Panc1 (cell line): ENCODE measurements at places on chromosomes 7 and 10. TPM values are rescaled to one million over a fixed set of nuclear protein-coding genes. Genes with fewer than 3 reads are reported as not detected.

DNA sequence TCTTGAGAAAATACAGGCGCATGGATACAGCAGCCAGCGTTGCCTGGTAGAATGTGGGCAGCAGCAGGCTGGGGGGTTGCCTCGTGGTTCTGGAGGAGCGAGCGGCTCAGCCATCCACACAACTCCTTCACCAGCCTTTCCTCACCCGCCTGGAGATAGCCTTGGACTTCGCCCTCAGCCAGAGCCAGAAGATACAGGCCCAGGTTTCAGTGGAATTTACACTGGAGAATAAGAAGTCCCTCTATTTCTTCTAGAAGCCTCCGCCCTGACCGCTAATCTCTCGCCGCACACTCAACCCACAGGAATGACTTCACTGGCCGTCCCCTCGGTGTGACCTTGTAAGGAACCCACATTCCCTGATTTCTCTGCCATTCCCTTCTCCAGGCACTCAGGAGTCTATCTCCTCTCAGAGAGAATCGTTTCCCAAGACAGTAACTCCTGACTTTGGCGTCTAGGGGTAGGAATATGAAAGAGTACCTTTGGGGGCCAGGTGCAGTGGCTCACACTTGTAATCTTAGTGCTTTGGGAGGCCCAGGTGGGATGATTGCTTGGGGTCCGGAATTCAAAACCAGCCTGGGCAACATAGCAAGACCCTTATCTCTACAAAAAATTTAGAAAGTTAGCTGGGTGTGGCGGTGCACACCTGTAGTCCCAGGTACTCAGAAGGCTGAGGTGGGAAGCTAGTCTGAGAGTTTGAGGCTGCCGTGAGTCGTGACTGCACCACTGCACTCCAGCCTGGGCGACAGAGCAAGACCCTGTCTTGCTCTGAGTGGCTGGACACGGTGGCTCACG is 52.0 kb upstream of the ECHDC3 start:
- no peak for DNase-seq

RTKN2 gene
- 21.3 TPM for total RNA-seq

- no peak for DNase-seq
Measured at GRCh38 chr7:120966961-120967360, 16.4 kb downstream of the ING3 start.

- DNase-seq = no peak
Measured at GRCh38 chr7:137209151-137209817, 134.2 kb downstream of the PTN start.

- no peak for DNase-seq
Measured at GRCh38 chr10:118101501-118101900, 54.8 kb upstream of the RAB11FIP2 start.

GRCh38 chr10:132536241-132536876 is 1.2 kb upstream of the INPP5A start:
- no peak for DNase-seq

ANKRD30A gene
- not detected for total RNA-seq

MYPN gene
- total RNA-seq = 39.1 TPM

GJD4 gene
- not detected for total RNA-seq

- DNase-seq = no peak
Measured at GRCh38 chr10:21753497-21754270, 219.7 kb downstream of the MLLT10 start.

DNA sequence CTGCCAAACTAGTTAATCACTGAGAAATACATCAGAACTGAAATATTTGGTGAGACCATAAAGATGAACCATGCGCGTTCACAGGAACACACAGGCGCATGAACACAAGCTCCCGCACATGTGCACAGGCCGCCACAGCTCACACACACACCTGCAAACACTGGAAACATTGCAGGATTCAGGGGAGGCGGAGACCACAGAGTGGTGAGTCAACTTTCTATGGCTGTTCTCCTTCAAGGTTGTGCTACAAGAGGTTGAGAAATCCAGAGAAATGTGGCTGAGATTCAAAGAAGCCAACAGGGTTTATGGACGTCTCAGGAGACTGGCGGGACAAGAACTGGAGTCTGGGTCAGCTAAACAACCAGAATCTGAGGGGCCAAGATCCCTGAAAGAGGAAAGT is 17.8 kb downstream of the ESYT2 start:
- no peak for DNase-seq

GRCh38 chr10:73359492-73359891 is 828 bp upstream of the CFAP70 start:
- DNase-seq = no peak

GRCh38 chr10:29647478-29647877 is 12.7 kb upstream of the SVIL start:
- no peak for DNase-seq

FLNC gene
- total RNA-seq = 10.2 TPM

GRCh38 chr10:121647401-121647800 is 49.2 kb upstream of the FGFR2 start:
- DNase-seq = no peak

SLC16A9 gene
- total RNA-seq = 0.13 TPM

DNA sequence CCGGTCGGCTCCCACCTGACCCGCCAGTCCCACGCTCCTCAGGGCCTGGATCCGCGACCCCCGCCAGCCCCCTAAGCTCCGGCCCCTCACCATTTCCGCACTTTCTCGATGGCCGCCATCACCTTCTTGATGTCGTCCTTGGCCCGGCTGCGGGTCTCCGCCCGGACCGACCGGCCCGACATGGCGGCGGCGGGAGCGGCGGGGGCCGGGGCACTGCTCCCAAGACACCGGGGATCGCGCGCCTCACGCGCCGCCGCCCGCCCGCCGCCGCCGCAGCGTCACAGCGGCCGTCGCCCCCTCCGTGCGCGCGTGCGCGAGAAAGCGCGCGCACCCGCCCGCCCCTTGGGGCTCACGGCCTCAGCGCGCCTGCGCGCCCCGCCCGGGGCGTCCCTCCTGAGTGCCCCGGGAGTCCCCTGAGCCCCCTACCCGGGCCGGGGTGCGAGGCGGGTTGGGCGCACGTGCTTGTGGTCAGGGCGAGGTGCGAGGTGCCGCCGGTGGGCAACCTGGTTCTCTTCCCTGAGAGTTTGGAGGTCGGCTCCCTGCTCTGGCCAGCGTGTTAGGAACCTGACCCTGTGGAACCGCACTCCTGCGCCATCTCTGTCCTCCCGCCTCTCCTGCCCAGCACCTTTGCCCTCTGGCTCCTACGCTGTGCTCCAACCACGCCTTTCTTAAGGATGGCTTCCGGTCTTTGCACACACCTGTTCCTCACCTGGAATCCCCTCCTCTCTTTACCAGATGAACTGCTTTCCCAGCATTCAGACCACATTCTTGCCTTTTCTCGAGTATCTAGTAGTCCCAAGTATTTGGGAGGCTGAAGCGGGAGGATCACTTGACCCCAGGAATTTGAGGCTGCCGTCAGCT is at the start of gene BCL7B:
Gene BCL7B (minus strand): TSS at position 294 of the 861 bp plus-strand sequence. CDS start 112 bp downstream, at position 182.
- DNase-seq = peak; percentile 54

GRCh38 chr10:43117031-43117776 is 21.0 kb upstream of the CSGALNACT2 start:
- DNase-seq = no peak

- no peak for DNase-seq
Measured at GRCh38 chr7:39936761-39937160, 13.3 kb upstream of the CDK13 start.

TMEM26 gene
- 14.3 TPM for total RNA-seq

GRCh38 chr7:110397927-110398660 is 692.8 kb upstream of the LRRN3 start:
- no peak for DNase-seq

TRRAP gene
- total RNA-seq = 44.9 TPM

GRCh38 chr10:35217455-35217854 is 90.8 kb downstream of the CREM start:
- DNase-seq = no peak

NODAL gene
- total RNA-seq = not detected

DNA sequence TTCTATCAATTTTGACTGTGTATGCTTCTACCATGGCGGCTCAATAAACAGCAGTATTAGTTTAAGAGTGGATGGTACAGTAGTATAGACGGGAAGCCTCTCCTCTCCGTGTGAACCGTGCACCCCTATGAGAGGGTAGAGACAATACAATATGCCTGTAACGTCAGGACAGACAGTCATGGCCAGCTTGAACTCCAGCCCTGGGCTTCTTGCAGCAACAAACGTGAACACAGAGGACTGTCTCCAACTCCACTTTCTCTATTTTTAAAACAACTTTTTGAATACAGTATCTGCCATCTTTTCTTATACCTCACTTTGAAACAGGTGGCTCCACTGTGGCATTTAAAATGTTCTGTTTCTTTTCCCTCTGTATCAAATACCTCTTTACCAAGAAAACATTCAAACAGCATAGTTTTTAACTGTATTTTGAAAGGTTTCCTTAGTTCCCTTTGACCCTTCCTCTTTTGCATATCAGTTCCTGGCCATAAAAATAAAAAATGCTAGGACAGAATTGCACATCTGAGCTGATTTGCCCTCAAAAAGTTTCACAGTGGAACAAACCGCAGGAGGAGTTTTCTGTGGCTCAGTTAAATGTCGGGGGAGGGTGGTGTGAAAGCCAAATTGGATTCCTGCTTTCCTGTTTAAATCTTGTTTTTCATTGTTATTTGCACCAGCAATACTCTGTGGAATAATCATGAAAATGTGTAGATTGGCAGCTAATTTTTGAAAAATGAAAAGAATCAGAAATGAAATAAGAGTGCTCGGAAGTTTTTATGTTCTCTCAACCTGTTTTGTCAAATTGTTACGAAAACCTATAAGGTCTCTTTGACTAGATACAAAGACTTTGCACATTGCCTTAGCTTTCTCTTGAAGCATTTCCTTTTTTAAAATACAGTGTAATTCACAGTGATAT is 8.0 kb downstream of the IKZF1 start:
- DNase-seq = no peak

DNA sequence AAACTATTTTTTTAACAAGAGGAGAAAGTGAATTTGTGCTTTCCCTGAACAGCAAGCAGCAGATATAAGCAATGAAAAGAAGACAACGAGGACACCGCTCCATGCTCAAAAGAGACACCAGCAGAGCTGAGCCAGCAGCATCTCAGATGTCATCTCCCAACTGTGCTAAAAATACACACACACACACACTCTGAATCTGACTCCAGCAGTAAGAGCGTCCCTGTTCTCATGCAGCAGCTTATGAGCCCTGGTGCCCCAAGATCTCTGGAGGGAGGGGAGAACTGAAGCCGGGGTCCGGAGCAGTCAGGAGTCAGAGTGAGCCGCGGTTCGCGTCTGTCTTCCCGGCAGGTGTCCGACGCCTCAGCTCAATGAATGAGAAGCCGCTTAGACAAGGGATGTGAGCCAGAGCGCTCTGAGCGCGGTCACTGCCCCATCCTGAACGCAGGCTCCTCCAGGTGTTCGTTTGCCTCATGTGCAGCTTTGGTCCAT is 49.2 kb downstream of the SVIL start:
- DNase-seq = no peak
